ENCODE measurements at places on chromosomes 16 and 17.

DNA sequence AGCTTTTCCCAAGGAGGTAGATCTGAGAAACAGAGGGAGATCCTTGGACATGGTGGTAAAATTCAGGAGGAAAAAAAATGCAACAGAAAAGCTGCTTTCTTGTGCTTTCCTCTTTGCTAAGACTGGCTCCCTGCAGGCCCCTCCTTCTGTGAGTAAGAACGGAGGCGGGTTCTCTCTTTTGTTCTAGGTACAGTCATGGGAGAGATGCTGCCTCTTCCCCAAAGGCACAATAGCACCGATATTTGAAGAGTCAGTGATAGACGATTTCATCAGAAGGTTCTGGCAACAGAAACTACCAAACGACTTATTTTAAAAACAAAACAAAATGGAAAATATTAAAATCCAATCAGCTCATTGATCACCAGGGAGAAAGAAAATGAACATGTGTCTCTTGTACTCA is 32.6 kb upstream of the KIFC3 start:
- no peak for DNase-seq

- DNase-seq = no peak
Measured at GRCh38 chr17:58330538-58330996, 2.0 kb upstream of the TSPOAP1 start.

DNA sequence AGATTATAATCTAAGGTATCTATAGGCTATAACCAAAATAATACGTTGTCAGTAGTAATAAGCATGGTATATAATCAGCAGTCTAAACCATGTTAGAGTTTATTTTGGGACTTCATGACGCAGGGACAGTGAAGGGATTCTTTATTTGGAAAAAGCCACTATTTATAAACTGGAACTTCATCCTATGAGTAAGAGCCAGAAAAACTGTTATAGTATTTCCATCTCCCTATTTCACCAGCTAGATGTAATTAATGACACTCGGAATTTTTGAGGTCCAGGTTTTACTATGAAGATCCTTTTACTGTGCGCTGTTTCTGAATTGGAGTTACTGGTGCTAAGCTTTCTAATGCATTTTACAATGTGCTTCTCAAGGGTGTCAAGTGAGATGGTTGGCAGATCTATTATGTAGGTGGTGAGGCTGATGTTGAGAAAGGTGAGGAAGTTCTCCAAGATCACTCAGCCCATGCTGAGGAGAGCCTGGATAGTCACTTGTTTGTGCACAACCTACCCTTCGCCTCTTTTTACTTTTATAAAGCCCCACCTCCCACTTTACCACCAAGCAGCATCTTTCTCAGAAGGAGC is 149.3 kb downstream of the MSI2 start:
- no peak for DNase-seq

GRCh38 chr16:76816475-76816874 is 374.5 kb upstream of the MON1B start:
- no peak for DNase-seq

DNA sequence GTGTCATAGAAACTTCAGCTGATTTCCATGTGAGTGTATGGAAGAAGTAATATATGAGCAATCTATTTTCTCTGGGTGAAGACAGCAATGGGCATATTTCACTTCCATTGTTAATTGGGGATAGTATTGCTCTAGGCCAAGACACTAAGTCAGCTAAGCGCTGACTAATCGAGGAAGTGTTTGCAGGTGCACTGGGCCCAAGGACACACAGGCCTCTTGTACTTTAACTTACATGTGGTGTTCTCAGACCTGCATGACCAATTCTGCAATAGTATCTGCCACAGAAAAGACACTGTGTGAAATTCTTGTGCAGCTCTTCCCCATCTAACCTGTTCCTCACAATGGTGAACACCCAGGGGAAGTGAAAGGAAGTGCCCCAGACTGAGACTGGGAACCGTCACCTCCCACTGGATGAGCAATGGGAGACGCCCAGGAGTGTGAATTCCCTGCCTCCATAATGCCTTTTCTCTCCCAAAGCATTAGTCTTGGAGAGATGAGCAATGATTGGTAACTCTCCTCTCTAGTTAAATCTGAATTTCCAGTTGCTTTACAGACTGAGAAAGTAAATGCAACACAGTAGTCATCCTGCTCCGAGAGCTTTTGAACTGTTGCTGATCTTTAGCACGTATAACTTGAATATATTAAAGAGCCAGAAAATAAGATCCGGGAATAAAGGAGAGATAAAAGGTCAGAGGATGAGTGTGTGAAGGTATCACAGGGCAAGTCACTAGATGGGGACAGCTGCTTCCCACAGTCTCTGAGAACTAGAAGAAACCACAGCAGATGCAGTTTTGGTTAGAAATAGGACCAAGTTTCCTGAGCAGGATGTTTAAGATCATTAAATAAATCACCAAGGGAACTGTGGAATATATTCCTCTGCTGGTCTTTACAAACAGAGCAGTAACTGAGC is 82.6 kb downstream of the CDK5R1 start:
- no peak for DNase-seq

DNA sequence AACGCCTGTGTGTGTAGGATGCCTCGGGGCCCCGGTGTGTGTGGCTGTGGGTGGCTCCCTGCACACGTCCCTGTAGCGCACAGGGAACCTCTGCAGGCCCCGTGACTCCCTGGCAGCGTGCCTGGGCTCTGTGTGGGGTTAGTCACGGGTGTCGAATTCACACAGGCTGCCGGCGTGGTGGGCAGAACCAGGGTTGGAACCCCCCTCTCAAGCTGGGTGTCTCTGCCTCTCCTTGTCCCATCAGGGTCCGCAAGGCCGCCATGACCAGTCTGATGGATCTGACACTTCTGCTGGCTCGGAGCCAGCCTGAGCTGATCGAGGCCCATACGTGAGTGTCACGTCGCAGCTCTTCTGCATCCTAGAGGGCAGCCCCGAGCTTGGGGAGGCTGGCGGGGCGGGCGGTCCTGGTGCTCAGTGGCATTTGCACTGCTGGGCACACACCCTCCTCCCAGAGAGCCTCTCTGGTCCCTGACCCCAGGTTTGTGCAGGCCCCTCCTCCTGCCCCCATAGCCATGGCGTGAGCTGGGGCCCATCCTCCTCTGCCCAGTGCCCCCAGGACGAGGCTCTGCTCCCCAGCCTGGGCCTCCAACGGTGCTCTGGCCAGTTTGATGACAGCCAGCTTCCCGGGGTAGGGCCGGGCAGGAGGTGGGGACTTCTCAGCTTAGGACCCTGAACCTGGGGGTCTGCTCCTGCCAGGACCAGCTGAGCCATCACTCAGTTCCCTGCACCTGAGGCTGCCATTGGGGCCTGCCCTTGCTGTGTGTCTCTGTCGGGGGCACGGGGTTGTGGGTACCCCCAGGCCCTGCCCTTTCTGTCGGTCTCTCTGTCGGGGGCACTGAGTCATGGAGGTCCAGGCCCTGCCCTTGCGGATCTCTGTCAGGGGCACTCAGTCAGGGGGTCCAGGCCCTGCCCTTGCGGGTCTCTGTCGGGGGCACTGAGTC is 88.1 kb upstream of the ZNF750 start:
- no peak for DNase-seq

- no peak for DNase-seq
Measured at GRCh38 chr16:89094252-89094879, 714 bp downstream of the ACSF3 start.

DNA sequence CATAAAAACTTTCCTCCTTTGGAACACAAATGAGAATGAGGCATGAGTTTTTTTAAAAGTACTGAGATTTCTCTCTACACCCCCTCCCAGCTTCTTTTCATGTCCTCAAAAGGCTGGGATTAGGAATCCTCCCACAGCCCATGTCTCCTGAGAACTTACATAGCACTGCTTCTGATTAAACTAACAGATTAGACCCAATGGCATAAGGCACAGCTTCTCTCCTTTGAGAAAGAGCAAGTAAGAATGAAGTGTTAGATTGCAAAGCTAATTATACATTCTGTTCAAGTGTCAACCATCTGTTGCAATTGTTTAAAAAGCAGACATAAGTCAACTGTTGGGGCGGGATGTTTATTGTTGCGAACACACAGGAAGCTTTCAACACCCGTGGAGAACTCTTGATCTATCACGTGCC is 715.1 kb downstream of the CDH11 start:
- DNase-seq = no peak

- no peak for DNase-seq
Measured at GRCh38 chr17:29699283-29699682, 76.6 kb upstream of the CORO6 start.

DNA sequence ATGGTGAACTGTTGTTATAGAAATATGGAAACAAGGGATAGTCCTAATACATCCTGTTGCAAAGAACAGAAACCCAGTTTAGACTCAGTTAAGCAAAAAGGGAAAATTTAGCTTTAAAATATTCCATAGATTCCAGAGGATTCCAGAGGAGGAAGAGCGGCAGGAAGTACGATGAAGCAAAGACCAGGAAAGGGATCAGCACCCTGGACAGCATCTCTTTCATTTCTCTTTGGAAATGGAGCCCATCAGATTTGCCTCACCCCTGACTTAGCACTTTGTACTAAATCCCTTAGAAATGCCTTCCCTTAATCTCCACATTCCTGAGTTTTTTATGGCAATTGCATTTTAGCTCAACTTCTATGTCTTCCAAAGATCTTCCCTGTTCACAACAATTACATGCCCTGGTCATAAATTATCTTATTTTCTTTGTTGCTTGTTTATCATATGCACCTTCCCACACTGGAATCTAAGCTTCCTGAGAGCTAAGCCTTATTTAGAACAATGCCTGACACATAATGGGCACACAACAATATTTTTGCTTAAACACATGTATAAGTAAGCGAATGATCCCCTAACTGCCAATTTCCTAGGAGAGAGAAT is 150.0 kb upstream of the RBFOX1 start:
- no peak for DNase-seq

DNA sequence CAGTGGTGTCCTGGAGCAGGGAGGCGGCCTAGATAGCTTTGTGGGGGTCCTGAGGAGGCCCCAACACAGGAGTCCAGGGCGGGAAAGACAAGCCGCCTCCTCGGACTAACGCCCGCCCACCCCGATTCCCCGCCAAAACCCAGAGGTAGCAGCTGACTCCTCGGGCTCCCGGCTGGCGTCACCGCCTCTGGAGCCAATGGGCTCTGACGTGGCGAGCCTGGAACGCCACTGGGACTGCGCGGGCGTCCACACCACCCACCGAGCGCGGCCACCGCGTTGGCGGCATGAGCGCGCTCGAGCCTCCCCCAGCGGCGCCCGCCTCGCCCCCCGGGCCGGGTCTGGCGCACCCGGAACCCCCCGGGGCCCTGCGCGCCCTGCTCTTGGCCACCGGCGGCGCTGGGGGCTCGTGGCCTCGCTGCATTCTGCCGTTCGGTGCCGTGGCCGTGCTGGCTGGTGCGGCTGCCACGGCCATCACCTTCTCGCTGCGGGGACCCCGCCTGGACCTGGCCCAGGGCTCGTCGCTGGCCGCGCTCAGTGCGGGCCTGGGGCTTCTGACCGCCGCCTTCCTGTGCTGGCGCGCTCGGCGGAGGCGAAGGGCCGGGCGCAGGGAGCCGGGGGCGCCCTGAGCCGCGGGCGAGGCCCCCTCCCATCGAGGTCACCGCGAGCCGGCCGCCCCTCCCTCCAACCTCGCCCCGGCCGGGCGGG is 3.4 kb upstream of the NTN3 start:
- DNase-seq = no peak

DNA sequence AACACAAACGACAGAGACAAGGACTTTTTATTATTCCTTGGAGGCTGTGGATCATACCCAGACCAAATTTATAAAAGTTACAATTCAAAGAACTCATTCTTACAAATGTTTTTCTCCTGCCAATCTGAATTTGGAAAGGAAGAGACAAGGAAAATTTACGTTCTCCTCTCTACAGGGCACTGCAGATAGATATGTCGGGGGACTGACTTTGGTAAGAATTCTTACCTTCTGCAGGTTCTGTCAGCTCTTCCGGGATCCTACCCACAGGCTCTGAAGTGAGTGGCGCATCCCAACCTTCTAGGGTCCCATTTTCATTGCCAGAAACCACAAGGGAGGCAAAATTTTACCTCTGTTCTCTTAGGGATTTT is 2.2 kb upstream of the SLFN12L start:
- DNase-seq = no peak

DNA sequence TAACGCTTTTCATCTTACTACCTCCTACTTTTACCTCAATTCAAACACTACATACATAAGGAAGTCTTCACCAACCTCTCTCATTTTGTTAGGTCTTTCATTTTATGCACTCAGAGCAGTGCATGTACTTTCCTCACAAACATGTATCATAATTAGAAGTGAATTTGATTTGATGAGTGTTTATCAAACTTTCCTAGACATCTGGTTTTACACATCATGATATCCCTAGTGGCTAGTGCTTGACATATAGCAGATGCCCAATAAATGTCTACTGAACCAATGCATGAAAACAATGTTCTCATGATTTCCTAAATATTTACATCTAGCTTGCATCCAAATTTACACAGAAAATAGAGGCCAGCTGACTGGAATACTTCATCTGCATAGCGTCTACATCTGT is 323.4 kb upstream of the KIF2B start:
- DNase-seq = no peak

DNA sequence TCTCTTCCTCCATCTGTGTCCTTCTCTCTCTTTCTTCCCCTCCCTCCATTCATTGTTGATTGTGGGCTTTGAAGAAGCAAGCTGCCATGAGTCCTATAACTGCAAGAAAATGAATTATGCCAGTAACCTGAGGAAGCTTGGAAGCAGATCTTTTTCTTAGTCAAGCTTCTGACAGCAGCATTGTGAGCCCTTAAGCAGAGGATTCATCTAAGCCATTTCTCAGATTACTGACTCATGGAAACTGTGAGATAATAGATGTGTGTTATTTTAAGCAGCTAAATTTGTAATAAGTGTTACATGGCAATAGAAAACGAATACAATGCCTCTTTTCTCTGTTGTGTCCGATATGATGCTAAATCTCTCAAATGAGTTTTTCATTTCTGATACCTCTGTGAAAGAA is 1109.7 kb downstream of the CDH11 start:
- DNase-seq = no peak

DNA sequence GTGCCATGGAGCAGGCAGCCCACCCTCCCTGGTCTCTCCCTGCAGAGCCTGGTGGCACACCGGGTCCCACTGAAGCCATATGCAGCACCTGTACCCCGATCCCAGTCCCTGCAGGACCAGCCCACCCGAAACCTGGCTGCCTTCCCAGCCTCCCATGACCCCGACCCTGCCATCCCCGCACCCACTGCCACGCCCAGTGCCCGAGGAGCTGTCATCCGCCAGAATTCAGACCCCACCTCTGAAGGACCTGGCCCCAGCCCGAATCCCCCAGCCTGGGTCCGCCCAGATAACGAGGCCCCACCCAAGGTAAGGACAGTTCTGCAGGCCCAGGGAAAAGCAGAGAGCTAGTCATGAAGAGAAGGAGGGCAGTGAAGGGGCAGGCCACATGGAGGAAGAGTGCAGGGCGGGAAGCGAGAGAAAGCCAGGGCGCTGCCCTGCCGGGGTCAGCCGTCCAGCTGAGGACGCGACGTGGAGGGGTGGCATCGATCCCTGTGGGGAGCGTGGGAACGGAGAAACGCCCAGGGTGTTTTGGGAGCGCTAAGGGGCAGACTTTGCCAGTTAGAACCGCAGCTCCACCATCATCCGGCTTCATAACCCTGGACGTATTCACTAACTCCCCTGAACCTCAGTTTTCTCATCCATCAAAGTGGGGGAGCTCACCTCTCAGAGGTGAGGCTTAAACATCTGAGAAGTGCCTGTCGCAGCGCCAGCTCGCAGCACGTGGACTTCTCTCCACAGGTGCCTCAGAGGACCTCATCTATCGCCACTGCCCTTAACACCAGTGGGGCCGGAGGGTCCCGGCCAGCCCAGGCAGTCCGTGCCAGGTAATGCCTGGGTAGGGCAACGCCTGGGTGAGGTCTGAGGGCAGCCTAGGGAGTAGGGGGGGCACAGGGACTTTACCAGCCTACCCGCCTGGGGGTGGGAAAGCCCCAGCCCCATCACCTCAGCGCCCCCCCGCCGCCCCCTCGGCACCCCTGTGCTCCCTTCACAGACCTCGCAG is 7.6 kb upstream of the C17orf107 start:
- DNase-seq = no peak

All from naive thymus-derived CD4-positive, alpha-beta T cell (primary cell).